NCI-H2107 (cell line): ENCODE measurements at places on chromosomes 1 and 21.

DNA sequence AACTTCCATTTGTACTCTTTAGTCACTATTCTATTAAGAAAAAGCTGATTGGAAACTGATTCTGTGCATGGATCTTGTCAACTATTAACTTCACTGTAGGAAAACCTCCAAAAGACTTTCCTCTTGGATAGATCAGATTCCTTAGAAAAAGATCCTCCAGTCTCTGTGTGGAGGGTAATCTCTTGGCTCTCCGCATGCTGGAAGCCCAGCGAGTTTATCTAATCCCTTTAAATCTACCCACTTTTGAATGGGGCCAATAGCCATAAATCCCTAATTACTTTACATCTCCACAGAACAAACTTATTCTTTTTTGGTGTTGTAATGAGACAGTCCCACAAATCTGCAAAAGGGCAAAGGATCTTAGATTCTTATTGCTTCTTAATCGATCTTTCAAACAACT lies 1206.4 kb upstream of the ADGRL4 start:
- no peak for DNase-seq

DNA sequence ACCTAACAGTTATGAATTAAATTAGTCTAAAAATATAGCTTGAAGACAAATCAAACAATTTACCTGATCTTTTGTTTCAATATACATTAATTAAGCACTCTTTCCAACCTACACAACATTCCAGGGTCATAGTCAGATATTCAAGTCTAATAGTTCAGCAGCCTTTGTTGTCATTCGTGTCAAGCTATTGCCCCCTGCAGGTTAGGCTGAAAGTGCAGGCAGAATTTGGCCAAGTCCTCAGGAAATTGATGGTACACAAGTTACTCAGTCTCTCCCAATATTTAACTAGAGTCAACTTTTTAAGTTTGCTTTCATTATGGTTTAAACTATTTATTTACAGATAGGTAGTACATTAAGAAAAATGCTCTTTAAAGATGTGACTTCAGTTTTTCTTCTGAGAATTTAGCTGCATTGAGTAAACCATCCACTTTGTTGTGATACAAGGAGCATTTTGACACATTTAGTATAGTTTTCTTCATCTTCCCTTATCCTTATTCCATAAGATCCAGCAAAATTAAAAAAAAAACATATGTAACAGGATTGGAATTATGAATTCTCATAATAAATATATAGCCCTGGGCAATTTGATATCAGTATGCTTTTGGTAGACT lies 130.3 kb upstream of the DPYD start:
- peak; percentile 43 for DNase-seq

GRCh38 chr1:153174624-153175023 lies 23.9 kb upstream of the SPRR2G start:
- DNase-seq = no peak

GRCh38 chr1:2391931-2392509 lies 379 bp downstream of the RER1 start:
- no peak for DNase-seq

DNA sequence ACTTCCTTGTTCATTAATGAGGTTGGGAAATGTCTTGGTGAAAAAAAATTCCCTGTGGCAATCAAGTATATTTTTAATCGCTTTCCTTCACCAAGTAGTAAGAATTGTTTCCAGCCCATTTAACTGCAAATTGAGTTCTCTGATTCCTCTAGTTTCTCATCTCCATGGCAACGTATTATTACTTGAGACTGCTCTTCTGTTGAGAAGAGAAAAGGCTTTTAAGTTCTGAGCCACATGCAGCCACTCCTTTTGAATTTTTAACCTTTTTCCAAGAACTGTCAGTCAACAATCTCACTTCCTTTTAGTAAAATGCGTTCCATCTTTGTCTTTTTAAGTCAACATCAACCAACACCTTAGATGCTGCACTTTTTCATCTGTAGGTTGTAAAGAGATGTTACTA lies 75.7 kb upstream of the KIAA1614 start:
- DNase-seq = no peak

GRCh38 chr1:27057389-27057788 lies 44.7 kb upstream of the TENT5B start:
- no peak for DNase-seq

DNA sequence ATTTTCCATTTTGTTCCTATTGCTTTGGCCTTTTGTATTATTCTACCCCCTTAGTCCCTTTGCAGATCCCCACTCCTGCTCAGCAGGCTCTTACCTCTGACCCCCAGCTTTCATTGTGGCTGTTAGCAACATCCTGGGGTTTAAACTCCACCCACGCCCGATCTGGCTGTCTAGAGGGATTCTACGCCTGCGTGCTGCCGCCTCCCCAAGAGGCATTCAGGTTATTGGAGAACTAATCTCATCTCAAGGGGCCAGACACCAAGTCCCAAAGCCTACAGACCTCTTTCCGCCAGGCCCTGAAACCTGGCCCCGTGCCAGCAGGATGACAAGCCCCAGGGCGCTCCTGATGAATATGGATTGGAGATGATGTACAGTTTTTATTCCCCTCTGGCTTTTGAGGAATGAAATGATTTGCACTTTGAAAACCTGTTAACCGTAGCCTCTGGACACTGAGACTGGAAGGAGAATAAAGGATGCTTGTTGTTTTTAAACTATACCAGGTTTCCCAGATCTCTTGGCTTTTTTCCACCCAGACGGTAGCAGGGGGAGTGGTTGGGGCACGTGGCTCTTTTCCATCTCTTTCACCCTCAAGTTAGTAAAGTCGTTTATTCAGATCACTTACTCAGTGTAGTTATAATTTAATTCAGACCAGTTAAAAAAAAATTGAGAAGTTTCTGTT lies 14.5 kb upstream of the IKBKE start:
- peak; percentile 40 for DNase-seq

- no peak for DNase-seq
These were observed 27.2 kb downstream of the ADAMTS5 start for GRCh38 chr21:26939601-26940111.

- no peak for DNase-seq
These were observed 38.8 kb upstream of the SRSF10 start for GRCh38 chr1:24018611-24019580.

DNA sequence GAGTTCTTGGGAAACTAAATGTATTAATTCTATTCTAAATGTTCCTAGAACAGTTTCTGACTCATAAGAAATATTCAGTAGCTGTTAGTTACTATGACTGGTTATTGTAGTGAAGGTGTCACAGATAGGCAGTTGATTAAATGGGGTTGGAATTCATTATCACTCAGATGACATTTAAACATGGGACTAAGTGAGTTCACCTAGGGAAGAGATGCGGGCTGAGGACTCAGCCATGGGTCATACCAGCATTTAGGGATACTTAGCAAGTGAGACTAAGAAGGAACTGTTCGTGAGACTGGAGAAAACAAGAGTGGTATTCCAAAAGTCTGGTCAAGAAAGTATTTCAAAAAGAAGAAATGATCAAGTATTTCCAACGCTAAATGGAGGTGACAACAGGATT lies 125.1 kb upstream of the ADGRL4 start:
- DNase-seq = no peak

DNA sequence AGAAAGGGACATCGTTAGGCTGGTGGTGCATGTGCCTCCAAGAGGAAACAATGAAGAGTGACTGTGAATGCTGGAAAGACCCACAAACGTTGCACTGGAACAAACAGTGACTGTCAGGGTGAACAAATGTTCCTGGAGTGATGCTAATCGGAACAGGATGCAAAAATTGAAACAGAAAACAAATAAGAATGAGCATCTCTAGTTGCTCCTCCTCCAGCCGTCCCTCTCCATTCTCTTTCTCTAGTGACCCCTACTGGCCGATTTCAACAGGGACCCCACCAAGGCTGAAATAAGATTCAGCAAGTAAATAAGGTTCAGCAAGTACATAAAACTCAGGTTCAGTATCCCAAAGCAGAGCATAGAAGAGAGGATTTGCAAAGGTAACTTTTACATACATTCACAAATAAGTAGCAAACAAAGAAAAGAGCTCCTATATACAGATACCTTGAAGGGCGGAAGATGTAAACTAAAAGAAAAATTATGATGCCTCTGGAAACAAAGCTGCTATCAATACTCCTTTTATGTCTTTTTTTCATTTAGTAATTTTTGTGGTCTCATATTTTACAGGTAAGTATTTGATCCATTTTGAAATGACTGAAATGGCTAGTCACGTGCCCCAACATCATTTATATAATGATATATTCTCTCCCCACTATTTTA lies 836.1 kb upstream of the ADAMTS5 start:
- DNase-seq = no peak

- DNase-seq = no peak
These were observed 15.9 kb upstream of the TTF2 start for GRCh38 chr1:117044217-117044616.

DNA sequence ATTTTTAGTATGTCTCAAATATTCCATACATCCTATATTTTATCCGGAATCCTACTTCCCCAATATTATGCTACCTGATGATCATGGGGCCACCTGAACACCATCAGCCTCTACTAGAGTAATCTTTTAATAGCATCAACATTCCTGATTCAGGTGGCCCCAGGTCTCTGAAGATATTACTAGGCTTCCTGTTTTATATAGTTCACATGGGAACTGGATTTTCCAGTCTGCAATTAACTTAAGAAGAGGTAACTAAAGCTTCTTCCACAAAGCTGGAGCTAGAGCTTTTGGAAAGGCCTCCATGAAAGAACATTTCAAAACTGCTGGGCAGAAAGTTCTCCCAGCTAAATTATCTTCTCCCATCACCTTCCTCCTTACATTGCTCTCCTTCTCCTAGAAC lies 72.3 kb upstream of the ADAM30 start:
- DNase-seq = no peak

- DNase-seq = no peak
These were observed 22.5 kb upstream of the C1QA start for GRCh38 chr1:22613951-22614350.

- DNase-seq = no peak
These were observed 21.2 kb downstream of the PTPN22 start for GRCh38 chr1:113850127-113850796.

DNA sequence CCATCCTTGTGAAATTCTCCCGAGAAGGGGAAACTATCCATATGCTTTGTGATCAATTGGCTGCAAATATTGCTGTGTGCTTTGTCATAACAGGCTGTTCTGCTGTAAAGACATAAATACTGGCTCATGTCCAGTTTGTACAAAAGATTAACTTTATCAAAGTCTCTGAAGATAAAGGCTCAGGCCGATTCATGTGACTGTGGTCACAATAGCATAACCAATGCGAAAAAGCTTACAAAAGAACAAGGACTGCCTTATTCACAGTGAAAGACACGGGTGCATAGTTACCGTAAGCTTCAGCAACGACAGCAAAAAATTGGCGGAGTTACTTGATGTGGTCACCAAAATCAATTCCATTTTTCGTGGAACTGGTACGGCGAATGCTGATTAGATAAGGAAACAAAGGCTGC lies 173.6 kb upstream of the CHRM3 start:
- DNase-seq = no peak

GRCh38 chr1:168455764-168456163 lies 88.0 kb downstream of the XCL2 start:
- no peak for DNase-seq

DNA sequence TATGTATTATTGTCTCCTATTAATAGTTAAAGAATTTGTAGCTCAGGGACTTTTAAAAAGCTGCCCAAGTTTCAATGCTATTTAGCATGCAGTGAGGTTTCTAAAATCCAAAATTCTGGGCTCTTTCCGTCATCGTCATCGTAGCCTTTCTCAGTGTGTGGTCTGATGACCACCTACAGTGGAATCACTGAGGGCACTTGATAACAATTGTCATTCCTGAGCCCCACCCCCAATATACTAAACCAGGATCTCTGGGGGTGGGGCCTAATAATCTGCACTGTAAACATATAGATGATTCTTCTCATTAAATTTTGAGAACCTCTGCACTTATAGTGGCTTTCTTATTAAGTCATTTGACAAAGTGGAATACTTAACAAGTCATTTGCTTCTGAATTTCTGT lies 674.8 kb downstream of the PLPP3 start:
- no peak for DNase-seq

DNA sequence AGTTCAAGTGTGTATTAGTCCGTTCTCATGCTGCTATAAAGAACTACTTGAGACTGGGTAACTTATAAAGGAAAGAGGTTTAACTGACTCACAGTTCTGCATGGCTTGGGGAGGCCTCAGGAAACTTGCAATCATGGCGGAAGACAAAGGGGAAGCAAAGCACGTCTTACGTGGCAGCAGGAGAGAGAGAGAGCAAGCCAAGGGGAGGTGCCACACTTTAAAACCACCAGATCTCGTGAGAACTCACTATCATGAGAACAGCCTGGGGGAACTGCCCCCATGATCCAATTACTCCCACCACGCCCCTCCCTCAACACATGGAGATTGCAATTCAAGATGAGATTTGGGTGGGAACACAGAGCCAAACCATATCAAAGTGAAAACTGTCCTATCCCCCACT lies 4.1 kb upstream of the MIS18A start:
- no peak for DNase-seq

GRCh38 chr1:238258510-238258909 lies 367.8 kb upstream of the ZP4 start:
- DNase-seq = no peak

GRCh38 chr1:224302947-224303346 lies 27.0 kb downstream of the NVL start:
- DNase-seq = no peak

GRCh38 chr1:153663211-153663610 lies 4.7 kb downstream of the SNAPIN start:
- DNase-seq = no peak

- DNase-seq = no peak
These were observed 27.0 kb downstream of the ZZZ3 start for GRCh38 chr1:77655431-77655974.

GRCh38 chr1:46983166-46983829 lies 40.2 kb upstream of the CYP4X1 start:
- DNase-seq = no peak

DNA sequence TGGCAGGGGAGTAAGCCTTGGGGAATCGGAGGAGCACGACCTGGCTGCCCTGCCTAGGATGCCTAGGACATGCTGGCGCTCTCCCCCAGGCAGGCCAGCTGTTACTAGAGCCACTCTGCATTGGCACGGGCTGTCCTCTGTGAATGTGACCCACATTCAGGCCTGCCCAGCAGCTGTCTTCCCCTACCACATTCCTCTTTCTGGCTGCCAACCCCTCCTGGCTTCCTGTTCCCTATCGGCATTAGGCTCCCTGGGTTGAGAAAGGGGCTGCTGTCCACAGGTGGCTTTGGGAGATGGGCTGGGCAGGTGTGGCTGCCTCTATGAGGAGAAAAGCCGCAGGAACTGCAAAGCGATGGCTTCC lies 2.3 kb upstream of the NFASC start:
- no peak for DNase-seq

- DNase-seq = peak; percentile 12
These were observed 100.0 kb upstream of the HNRNPU start for GRCh38 chr1:244964112-244964971.
